ENCODE measurements at places on chromosomes 6 and 20.

- DNase-seq = no peak
These were observed 33.8 kb downstream of the FRMD1 start for GRCh38 chr6:168045141-168045691.

GRCh38 chr6:26300828-26301227 is 64.2 kb upstream of the BTN3A2 start:
- DNase-seq = no peak

GRCh38 chr20:60202046-60202445 is 243.8 kb downstream of the CDH26 start:
- no peak for DNase-seq

GRCh38 chr6:28209753-28210535 is 15.1 kb upstream of the ZSCAN9 start:
- no peak for DNase-seq

DNA sequence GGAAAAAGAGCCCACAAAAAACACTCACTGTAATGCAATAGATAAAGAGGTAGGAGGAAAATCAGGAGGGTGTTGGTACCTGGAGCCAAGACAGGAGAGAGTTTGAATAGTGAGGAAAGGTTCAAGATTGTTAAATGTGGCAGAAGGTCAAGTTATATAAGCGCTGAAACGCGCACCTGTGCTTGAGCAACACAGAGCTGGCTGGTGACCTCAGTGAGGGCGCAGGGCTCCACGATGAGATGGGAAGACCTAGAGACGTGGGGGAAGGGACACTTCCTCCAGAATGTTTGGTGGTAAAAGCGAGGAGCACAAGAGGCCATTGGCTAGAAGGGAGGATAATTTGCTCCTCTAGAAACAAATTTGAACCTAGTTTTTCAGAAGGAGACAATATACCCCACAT is 4.2 kb upstream of the PPP1R14C start:
- DNase-seq = no peak

DNA sequence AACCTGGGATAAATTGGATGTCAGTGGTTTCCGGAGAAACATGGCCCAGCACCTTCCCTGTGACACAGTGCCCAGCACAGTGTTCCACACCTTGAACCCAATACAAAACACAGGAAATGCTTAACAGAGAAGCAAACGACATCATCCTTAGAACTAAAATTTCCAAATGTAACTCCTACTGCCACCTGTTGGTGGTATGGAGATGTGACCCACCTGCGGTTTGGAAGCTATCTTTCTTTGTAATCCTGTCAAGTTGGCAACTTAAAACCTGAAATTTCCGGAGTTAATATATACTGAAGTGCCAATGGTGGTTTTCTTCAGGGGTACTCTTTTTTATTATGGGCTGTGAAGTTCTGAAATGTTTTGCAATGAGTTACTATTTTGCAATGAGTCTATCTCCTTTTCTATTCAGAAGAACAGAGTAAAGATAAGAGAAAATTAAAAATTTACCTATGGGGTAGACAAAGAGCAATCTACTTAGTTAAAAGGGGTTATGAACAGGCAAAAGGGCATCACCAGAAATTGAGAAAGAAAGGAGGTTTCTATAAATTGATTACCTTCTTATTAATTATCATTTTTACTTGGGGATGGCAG is 658.8 kb downstream of the PTPRT start:
- no peak for DNase-seq

GRCh38 chr6:118061666-118062065 is 154.6 kb downstream of the SLC35F1 start:
- DNase-seq = no peak

GRCh38 chr6:21747441-21747840 is 153.9 kb downstream of the SOX4 start:
- no peak for DNase-seq

DNA sequence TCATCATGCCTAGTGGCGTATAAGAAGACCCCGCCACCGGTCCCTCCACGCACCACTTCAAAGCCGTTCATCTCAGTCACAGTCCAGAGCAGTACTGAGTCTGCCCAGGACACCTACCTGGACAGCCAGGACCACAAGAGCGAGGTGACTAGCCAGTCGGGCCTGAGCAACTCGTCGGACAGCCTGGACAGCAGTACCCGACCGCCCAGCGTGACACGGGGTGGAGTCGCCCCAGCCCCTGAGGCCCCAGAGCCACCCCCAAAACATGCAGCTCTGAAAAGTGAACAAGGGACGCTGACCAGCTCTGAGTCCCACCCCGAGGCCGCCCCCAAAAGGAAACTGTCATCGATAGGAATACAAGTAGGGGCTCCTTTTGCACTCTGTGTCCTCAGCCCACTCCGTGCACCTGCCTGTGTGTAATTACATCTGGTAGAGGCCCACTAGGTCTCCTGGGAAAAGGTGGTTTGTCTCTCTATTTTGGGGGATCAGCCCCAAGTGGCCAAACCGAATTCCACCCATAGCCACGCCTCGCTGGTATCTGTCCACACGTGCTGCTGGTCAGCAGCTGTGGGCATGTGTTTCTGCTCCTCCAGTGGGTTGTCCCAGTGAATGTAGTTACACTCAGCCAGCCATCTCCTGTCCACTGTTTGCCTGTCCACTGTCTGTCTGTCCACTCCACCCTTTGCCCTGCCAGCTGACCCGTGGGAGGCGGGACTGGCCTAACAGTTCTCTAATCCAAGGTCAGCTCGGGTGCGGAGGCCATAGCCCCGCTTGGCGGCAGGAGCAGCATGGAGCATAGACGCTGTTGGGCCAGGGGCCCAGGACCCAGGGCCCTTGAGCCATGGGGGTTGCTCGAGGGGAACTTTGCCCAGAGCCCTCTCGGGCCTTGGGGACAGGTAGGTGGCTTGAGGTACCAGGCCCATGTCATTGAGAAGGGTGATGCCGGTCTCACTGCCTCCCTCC is 44.3 kb upstream of the MYL9 start:
- DNase-seq = no peak

- no peak for DNase-seq
These were observed 272.5 kb downstream of the BTBD9 start for GRCh38 chr6:38367231-38367630.

DNA sequence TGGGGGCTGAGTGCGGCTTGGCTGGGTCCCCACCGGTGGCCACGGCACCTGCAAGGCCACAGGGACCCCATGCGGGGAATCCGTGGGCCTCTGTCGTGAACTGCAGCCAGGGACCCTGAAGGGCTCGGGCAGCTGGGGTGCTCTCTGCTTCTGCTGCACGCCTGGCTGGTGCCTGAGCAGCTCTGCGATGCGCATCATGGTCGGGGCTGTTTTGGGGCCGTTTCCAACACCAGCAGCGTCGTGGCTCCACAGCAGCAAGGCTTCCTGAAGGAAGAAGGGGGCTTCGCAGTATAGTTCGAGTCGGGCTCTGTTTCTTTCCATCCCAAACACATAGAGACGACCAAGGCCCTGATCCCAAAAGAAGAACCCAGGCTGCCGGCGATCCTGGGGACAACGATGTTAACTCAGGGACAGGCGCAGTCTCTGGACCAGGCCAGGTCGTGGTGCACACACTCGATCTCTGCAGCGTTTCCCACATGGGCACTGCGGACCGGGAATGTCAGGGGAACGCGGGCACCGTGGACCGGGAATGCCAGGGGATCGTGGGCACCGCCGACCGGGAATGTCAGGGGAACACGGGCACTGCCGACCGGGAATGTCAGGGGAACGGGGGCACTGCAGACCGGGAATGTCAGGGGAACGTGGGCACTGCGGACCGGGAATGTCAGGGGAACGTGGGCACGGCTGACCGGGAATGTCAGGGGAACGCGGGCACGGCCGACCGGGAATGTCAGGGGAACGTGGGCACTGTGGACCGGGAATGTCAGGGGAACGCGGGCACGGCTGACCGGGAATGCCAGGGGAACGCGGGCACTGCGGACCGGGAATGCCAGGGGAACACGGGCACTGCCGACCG is 36.8 kb upstream of the BHLHE23 start:
- no peak for DNase-seq

DNA sequence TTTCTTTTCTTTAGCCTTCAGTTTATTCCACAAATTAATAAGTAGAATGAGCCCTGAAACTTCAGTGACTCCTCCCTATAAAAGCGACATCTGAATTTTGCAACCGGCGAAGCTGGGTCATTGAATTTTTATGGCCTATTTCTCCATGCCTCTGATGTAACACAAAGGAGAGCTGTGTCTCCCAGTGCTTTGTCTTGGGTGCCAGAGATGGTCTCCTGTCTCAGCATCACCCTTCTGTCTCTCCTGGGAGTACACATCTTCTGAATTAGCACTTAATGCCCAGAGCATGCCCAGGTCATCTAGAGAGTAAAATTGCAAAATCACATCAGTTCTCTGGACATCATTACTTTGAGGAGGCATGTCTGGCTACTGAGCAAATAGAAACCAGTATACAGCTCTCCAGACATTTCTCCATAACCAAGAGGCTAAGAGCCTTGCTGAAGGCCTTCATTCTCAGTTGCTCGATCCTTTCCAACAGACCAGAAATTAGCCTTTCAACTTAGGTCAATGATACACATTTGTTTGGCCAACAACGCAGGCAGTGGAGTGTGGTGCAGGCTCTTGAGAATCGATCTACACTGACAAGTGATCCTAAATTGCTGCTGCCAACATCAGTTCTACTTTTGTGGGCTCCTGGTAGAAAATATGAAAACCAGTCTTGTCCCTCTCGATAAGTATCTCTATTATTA is 176.0 kb upstream of the FOXQ1 start:
- DNase-seq = peak; percentile 13

DNA sequence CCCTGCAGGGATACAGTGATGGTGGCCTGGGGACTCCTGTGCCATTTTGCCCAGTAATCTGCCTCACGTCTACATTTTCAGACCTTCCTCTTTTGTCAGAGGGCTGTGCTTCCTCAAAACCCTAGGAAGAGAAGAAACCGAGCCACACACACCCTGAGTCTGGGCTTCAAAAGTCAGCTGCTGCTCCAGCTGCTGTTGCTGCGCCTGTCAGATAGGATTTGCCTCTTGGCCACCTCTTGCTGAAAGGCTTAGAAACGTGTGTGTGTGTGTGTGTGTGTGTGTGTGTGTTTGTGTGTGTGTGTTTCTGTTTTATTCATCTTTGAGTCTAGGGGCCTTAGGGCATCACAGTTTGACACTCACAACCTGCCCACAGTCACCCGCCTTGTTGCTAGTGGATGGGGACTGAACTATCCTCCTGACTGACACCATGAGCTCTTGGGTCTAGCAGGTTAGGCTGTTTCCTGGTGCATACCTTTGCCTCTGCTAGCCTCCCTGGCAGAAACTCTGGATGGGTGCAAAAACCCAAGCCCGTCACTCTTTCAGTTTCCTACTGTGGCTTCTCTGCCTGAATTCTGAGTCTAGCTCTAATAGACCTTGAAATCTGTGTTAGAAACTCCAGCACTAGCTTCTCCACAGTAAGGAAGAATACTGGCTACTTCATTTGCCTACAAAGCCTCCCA is 94.9 kb upstream of the CEP85L start:
- DNase-seq = no peak

- no peak for DNase-seq
These were observed 59.0 kb downstream of the PPP1R14C start for GRCh38 chr6:150201772-150202329.

DNA sequence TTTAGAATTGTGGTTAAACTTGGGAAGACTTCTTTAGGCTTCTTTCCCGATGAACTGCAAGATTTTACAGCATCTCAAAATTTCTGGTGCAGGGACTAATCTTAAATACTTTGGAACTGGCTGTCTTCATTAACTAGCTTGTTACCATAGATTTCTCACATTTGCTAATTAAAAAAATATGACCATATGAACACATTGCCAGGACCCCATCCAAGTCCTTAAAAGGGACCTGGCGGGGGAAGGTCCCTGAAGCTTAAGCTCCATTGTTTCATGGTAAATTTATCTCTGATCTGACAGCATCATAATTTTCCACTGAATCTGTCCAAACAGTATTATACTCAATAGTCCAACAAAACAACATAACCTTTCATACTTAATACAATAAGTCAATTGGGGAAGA is 517.8 kb upstream of the FLRT3 start:
- no peak for DNase-seq

GRCh38 chr6:159038914-159039884 is 5.6 kb downstream of the TAGAP start:
- no peak for DNase-seq

- DNase-seq = no peak
These were observed 109.5 kb upstream of the SSTR4 start for GRCh38 chr20:22925613-22925983.

DNA sequence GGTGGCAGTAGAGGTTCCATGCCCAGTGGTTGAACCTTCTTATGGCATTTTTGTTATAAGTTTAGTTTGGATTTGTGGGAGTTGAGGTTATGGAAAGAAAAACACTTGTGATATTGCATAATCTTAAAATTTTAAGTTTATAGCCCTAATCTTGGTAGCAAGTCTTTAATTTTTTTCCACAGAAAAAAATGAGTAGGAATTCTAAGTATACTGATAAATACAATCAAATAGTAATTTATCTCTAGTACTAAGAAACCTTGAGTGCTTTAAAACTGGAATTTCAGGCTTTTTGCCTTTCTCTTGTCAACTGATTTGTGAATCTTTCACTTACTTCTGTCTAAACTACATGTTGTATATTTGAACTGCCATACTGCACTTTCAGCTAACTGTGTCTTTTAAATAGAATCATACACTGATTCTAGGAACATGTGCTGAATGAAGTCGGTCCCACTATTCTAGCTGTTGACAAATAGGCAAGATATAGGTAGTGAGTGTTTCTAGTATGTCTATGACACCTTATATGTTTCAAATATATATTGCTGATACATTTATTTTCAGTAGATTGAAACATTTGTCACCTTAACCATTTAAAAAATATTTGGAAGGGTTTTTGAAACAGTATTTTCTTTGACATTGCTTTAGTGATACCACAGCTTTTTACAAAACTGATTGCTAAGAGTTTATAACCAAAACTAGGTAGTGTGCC is 2.4 kb downstream of the PARD6B start:
- no peak for DNase-seq

DNA sequence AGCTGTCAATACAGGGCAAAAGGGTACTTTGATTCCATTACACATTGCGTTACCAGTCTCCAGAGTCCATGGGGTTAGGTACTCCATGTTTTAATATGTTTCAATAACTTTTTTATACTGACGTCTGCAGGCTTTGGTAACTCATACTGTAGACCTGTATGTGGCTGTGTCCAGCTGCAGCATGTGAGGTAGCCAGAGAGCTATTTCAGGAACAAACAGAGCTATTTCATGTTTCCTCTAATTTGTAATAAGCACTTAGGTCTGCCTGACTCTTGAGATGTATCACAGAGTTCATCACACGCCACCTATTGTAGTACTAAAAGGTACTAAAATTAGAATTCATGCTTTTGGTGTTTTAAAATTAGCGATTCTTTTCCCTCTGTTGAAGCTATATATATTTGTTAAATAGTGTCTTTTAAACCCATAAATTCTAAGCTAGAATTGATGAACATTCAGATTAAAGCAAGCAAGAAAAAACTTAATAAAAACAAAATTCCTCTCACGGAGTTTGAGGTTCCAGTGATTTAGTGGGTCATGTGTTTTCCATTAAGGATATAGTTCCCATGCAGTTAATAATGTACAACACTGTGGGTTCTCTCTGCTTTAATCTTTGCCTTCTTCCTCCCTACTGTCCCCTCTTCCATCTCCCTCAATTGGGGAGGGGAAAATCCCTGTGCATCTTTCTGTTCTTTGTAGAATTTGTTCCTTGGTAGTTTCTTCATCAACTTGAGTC is 37.0 kb downstream of the FOXO3 start:
- no peak for DNase-seq

All from spinal cord (tissue), 10 donors.